Stomach (tissue), 19 donors: ENCODE measurements at places on chromosomes 5 and 9. TPM values are rescaled to one million over a fixed set of nuclear protein-coding genes. Genes with fewer than 3 reads are reported as not detected.

- DNase-seq: peak; percentile 6
Measured at GRCh38 chr5:77590347-77590746, 48.2 kb downstream of the OTP start.

DNA sequence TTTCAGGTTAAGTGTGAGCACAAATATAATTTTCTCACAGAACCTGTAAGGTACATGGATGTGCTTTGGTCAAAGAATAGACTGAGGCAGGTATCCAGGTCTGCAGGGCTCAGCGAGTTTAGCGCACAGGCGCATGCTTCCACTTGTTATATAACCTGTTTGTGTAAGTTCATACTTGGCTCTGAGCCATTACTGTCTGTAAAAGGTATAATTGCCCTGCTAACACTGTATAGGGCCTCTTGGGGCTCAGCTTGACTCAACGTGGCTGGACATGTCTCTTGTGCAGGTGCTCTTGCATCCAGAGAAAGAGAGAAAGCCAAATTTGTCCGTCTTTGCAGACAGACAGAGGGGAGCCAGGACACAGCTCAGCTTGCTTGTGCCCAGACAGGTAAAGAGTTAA is 759.6 kb downstream of the MTRR start:
- peak; percentile 14 for DNase-seq

DNA sequence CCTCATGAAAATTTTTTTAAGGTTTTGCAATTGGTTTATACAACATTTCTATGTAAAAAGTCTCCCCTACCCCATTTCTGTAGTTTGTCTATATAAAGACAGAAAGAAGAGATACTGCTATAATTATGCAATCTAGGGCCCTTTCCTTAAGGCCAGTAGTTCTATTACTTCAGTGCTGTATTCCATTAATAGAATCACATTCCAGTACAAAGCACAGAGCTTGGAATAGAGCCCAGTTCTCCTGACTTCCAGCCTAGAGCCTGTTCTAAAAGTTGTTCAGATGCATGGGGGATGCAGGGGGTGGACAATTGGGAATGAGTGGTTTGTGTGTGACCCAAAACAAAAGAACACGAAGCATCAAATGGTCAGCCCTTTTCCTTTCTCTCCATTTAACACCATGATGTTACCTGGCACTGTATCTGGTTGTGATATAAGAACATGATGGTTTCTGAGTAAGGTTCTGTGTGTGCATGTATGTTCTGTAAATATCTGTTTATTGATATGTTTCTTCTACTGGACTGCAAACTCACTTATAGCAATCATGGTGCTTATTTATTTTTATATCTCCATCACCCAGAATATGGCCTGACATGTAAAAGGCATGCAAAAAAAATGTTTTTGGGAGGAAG is 8.2 kb upstream of the GRAMD2B start:
- peak; percentile 79 for DNase-seq

DNA sequence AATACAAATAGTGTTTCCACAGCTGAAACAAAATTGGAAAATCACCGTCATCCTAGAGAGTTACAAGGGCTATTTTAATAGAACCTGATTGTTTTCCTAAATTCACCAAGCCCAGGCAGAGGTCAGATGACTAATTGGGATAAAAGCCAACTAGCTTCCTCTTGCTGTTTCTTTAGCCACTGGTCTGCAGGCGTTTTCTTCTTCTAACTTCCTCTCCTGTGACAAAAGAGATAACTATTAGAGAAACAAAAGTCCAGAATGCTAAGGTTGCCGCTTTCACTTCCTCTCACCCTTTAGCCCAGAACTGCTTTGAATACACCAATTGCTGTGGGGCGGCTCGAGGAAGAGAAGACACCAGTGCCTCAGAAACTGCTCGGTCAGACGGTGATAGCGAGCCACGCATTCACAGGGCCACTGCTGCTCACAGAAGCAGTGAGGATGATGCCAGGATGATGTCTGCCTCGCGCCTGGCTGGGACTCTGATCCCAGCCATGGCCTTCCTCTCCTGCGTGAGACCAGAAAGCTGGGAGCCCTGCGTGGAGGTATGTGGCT is at the start of gene TLR4:
Gene TLR4 (plus strand): TSS at position 380 of the 552 bp plus-strand sequence. CDS start 70 bp downstream, at position 450.
- DNase-seq: peak; percentile 80

DNA sequence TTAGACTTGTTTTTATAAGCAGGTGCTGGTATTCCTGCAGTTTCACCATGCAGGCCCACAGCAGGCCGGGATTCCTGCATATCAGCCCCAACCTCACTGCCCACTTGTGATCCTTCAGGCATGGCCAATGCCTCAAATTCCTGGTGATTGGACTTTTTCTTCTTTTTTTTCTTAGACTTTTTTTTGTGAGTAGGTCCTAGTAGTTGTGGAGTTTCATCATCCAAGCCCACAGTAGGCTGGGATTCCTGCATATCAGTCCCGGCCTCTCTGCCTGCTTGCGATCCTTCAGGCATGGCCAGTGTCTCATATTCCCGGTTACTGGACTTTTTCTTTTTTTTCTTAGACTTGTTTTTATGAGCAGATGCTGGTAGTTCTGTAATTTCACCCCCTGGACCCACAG is 4.8 kb downstream of the TTF1 start:
- no peak for DNase-seq

DNA sequence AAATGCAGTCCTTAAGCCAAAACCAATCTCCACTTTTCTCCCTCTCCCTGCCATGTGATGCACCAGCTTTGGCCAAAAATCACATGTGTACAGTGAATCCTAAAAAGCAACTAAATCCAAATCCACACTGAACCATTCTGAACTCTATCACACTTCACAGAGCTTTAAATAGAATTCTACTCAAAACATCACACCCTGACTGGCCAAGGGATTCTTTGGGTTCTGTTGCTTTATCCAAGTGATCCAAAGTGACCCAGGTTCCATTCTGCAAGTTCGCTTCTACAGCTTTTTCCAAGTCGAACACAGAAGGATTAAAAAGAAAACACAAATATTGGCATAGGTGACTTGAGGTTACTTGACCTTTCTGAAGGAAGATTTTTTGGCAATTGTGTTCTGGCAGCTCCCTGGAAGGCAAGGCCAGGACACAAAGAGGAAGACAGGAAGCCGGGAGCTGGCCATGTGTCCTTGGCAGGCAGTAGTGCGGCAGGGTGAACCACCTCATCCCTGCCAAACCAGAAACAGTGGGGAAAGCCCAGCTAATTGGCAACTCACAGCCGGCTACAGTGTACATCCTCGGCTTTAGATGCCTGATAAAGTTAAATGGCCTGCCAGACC is 115.0 kb downstream of the NFIB start:
- peak; percentile 64 for DNase-seq

- no peak for DNase-seq
Measured at GRCh38 chr9:93532141-93532540, 44.2 kb upstream of the PHF2 start.

- DNase-seq: no peak
Measured at GRCh38 chr9:78674874-78675273, 377.9 kb downstream of the PSAT1 start.

- no peak for DNase-seq
Measured at GRCh38 chr5:79856456-79857055, 134.5 kb downstream of the MTX3 start.

DNA sequence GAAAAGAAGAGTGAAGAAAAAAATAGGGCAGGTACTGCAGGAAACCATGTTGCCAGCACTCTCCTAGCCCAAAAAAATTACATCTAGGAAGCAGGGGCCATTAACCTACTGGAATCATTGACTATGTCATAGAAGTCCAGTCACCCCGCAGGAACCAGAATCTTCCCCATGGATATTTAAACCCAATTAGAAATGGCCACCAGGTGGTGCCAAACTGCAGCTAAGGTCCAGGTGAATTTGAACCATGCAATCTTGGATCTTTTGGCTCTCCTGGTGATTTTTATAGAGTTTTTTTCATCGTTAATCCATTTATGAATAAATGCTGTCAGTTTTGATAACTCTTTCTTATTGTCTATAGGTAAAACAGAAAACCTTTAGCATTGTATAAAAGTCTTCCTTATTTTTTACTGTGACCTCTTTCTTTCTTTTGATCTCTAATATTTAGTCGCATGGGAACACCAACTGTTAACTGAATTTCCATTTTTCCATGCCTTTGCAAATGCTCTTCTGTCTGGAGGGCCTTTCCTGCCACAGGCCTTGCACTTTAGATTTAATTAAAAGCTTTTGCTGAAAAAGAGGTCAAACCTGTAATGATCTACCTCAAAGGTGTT is 147.5 kb upstream of the FGF10 start:
- DNase-seq: peak; percentile 57

DNA sequence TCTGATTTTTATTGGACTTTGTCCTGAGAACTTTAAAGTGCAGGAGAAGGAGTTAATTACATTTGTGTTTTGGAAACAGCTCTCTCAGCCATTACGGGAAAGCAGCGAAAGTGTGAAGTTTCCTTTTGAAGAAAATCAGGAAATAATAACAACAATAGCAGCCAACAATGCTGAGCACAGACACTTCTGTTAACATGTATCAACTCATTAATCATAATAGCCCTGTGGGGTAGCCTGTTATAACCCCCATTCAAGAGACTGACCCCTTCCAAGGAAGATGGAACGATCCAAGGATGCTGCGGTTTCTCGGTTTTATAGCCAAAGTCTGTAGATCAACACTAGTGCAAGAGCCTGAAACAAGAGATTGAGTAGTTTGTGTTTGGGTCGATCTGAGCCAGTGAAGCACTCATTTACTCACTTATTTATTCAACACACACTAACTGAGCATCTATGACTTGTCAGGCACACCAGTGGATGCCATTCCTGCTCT is 195.5 kb downstream of the DRD1 start:
- DNase-seq: no peak

GRCh38 chr5:58774937-58775336 is 192.1 kb downstream of the RAB3C start:
- no peak for DNase-seq

DNA sequence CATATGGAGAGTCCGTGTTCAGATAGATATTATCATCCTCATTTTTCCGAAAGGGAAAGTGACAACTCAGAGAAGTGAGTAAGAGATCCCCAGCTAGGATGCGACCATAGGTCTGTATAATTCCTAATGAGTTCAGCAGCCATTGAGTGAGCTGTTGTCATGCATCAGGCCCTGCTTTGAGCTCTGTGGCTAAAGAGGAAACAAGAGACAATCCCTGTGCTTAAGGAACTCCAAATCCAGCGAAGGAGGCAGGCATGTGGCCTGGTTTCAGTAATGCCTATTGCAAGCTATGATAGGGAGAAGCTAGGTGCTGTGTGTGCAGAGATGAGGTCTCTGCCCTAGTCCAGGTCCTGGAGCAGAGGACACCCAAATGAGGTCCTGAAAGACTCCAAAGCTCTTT is 192.8 kb downstream of the ACTL7B start:
- no peak for DNase-seq

- DNase-seq: no peak
Measured at GRCh38 chr5:153863951-153864350, 174.8 kb downstream of the FAM114A2 start.

DNA sequence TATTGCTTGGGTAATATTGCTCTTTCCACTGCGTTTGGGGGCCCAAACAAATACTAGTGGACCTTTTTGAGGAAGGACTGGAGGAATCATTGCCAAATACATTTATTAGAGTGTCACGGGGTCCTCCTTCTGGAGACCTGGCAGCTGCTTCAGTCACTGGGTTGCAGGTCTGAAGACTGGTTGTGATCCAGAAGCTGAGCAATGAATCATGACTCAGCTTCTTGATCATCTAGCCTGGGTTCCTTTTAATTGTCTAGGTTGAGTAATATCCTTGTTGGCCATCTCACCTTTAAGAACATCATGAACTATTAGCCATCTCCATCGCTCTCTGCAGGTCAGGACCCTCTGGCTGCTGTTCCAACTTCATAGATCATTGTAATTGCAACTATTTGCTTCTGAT is 15.4 kb upstream of the UBAP1 start:
- DNase-seq: no peak

GRCh38 chr9:903886-904285 is 62.4 kb downstream of the DMRT1 start:
- no peak for DNase-seq

DNA sequence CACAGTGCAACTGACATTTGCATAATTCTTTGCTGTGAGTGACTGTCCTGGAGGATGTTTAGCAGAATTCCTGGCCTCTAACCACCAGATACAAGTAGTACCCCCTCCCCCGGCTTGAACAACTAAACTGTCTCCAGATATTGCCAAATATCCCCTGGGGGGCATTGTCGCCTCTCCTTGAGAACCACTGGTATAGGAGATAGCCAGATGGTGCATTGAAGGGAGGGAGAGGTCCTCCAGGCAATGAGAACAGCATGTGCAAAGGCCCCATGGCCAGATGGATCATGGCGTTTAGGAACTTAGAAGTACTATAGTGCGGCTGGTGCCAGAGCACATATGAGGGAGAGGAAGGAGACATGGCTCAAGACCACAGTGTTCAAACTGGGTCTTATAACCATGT is 18.9 kb upstream of the ORM1 start:
- DNase-seq: peak; percentile 18

GRCh38 chr5:62698756-62699155 is 120.1 kb downstream of the LRRC70 start:
- DNase-seq: no peak

DNA sequence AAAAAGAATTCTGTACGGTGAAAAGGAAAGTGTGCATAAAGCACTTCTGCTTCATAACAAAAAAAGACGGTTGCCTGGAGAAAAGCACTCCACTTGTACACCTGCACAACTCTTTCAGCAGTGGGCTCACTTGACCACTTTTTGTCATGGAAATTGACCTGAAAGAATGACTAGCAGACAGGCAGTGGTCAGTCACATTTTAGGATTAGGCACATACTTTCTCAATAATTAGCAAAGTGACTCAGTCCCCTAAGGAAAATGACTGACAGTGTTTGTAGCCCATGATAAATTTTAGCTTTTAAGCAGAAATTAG is 169.3 kb downstream of the FANCC start:
- no peak for DNase-seq

GRCh38 chr9:116632990-116633838 is 53.9 kb upstream of the TRIM32 start:
- no peak for DNase-seq

- DNase-seq: peak; percentile 35
Measured at GRCh38 chr5:107431998-107432397, 238.7 kb downstream of the EFNA5 start.

Gene TLR4
- total RNA-seq: 1.3 TPM

Gene GFRA3
- not detected for total RNA-seq

Gene UNC13B
- total RNA-seq: 55.4 TPM

Gene RGS7BP
- total RNA-seq: 49.2 TPM

Gene UHRF2
- total RNA-seq: 42.6 TPM

Gene MATR3
- total RNA-seq: 177 TPM

Gene PTGR1
- 145 TPM for total RNA-seq

Gene HSD17B3
- not detected for total RNA-seq
